WERI-Rb-1 (cell line): ENCODE measurements at places on chromosomes 4 and X.
A peak's percentile ranks its signal among the peaks of the same experiment; 100 is the strongest.

DNA sequence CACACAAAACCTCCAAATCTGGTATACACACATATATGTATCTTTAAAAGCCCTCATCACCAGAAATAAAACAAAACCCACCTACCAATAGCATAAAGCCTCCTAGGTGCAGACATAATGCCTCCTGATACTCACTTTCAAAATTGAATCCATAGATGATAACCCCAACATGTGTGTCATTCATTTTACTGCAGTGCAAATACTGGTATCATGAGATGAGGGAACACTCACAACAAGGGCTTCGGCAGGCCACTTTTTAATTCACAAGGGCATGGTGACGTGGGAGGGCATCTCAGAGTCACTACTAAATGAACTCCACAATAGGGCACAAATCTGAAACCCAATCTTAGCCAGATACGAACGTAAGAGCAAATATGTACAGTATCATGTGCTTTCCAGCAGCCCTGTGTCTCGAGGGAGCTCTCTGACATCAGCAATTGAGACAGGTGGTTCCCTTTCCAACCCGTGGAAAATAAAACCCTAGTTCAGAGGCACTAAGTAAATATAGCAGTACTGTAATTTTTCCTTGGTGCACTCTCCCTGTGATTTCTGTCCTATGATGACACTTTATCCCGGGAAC lies 14.1 kb upstream of the PPARGC1A start:
- DNase-seq, result no peak

- peak; percentile 70 for DNase-seq
These were observed 24.3 kb upstream of the SRD5A3 start for GRCh38 chr4:55321707-55322264.

DNA sequence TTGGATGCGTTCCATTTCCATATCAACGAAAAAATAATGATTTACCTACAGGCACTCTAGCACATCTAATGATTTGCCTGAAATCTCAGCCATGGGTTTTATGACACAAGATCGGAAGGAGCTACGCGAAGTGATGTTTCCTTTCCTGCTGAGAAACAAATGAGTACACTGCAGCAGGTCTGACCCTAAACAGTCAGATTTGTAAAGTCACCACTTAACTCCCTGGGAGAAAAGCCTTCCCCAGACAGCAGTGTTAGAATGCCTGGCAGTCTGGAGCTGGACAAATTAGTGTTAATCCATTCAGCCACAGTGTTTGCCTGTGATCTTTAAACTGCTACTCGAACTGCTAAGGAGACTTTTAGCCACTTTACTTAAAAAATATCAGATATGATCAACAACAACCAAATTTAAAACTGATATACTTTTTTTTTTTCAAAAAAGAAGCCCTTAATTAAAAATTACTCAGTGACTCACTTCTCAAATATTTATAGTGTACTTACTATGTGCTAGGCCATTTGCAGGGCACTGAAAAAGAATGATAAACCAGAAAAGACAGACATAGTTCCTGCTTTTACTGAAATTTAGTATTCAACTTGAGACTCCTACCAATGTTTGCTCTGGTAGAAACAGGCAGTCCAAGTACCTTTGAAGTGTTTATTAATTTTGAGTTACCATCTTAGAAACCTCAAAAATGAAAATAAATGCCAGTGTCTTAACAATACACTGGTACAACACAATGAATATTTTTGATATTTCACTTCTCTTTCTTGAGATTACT lies 104.5 kb downstream of the SHISA3 start:
- DNase-seq, result peak; percentile 42

DNA sequence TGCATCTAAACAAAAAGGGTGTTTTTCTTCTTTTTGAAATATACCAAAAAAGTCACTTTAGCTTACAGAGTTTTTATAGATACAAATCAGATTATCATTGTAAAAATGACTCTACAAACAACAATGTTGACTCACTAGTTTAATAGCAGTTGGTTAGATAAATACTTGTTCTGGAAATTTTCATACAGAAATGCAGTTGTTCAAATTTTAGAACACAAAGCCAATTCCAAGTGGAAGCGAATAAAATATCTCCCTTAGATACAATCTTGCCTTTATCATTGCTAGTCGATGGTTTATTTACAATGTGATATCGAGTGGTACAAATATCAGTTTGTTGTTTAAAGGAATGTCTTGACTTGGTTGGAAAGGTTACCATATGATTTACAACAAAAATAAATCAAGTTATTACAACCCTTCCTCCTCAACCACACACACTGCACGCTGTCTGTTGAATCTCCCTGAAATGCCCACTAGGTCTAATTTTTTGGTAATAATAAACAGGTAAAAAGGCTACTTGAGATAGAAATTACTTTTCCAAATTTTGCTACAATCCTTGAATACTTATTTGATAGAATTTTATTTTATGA lies 114.8 kb downstream of the CDS1 start:
- DNase-seq, result no peak

- DNase-seq, result no peak
These were observed 163.3 kb upstream of the USP38 start for GRCh38 chr4:143021384-143021783.

DNA sequence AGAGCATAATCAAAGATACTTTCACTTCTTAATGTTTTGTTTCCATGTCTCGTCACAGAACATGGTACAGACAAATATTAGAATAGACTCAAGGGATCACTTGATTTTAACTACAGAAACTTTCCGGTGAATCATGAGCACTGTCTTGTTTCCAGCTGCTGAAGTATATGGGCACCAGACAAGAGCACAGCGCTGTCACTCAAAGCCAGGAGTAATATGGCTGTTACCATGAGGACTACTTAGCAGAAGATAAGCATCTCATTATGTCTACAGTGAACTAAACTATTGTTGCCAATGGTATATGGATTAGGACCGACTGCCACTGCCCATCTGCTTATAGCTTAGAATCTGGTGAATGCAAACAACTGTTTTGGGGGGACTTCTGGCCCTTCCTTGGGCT lies 34.3 kb downstream of the MECP2 start:
- peak; percentile 36 for DNase-seq

- DNase-seq, result no peak
These were observed 67.5 kb downstream of the NEUROG2 start for GRCh38 chr4:112448306-112449132.

DNA sequence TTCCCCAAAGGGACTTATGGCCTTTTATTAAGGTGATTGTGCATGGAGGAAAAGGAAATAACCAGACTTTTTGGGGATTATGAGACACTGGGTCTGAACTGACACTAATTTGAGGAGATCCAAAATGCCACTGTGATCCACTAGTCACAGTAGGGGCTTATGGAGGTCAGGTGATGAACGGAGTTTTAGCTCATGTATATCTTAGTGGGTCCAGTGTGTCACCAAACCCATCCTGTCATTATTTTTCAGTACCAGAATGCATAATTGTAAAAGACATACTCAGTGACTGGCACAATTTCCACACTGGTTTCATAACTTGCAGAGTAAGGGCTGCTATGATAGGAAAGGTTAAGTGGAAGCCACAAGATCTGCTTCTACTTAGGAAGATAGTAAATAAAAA lies 131.3 kb downstream of the RTL3 start:
- DNase-seq, result no peak

DNA sequence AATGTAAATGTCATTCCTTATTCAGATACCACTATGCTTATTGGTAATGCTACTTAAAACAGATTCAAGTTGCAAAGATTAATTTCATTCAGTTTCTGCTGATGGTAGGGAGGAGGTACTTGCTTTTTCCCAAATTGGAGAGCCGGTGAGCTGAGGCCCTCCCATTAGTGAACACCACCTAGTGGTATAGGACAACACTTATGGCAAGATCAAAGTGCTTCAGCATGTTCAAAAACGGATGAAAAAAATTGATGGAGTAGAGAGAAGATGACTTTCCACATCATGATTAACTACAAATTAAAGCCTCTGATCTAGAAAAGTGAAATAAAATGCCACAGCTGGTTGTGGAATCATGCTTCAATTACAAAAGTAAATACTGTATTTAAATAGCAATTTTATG lies 112.9 kb downstream of the MBNL3 start:
- no peak for DNase-seq

GRCh38 chr4:106694232-106694631 lies 325.7 kb upstream of the GIMD1 start:
- DNase-seq, result no peak

DNA sequence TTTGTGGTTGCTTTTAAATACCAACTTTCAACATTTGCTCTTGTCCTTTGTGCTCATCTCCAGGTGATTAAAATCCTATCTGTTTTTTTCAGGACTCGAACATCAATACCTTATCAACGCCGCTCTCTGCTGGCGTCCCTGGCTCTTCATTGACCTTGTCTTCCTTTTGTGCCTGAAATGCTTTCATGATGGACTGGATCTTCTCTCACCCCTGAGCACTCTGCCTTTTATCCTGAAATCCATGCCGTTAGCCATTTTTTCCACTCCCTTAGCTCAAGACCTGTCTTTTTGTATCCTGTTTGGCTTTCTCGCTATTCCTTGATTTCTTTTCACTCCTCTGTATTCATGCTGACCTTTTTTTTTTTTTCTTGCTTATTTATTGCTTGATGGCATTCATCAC lies 549.5 kb upstream of the CPEB2 start:
- no peak for DNase-seq

DNA sequence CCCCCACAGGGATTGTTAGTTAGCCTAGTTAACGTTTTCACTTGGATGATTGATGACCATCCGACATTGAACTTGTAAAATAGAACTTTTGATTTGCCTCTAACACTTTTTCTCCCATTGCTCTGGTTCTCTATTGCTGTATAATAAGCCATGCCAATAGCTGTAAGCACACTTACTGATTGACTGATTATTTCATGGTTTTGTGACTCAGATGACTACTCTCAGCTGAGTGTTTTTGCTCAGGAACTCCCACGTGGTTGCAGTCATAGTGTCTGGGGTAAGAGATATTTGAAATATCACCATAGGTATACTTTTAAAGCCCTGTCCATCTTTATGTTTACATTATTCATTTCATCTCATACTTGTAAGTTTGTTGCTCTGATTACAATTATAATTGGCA lies 1285.5 kb downstream of the STIM2 start:
- no peak for DNase-seq

DNA sequence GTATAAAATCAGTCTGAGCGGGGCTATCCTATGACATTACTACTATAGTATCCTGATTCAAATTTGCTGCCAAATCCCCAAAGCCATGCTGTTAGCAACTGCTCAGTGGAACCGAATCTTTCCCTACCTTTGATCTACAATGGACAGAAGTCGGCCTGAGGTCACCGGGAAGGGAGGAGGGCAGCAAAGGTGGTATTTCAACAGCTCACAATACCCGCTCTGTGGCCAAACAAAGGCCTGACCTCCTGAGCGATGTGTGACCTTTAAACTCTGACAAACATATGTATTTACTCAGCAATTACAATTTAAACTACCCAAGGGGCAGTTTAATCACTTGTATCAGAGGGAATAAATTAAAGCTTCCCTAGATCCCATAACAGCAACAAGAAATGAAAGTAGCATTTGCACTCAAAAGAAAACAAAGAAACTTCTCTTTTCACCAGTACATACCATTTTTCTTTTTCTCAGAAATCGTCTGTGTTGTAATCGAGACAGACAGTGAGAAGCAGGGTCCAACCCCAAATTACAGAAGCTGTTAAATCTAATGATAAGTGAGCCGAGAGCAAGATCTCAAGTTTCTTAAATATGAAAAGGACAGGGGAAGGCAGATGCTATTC lies 11.6 kb upstream of the TMEM128 start:
- no peak for DNase-seq

DNA sequence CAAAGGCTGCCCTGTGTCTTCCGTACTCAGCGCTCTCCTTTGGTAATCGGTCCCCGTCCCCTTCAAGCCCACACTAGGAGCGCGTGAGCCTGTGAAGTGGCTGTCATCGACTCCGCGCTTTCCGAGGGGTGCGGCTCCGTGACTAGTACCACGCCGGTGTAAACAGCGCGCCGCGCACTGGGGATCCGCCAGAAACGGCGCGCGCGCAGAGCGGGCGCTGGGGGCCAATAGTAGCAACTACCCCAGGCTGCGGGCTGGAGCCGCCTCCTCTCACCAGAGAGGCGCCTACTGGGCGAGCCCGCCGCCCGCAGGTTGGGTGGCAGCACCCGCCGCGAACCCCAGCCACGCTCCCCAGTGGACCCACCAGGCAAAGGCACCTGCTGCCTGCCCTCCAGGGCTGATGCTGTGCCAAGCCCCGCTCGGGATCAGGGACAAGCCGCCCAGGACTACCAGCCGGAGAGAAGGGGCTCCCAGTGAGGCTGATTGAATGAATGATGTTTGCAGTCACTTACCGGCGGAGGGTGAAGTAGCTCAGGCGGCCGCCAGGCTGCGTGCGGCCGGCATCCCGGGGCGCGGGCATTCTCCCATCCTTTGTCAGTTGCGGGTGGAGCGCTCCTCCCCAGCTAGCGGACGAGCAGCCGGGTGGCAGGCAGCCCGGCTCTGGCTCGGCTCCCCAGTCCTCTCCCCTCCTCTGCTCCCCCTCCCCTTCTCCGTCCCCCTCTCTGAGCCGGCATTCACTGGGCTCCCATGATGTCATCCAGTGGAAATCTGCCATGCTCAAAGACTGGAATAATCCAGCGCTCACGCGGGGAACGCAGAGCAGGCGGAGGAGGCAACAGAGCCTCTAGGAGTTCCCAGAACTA lies 370.3 kb upstream of the SMIM31 start:
- peak; percentile 86 for DNase-seq

DNA sequence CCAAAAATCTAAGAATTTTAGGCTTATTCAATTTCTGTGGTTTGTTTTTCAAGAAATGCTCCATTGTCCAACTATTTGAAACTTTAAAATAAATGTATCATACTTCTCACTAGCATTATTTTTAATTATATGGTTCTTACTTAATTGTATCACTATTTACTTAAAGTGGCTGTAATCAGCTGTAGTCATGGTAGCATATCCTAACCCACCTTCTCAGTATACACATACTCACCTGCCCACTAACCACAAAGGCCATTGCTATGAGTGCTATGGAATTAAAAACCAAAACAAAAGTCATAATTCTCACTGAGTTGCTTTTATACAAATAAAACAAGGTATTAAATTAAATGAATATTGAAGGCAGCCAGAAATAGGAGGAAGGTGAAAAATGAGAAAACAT lies 5.0 kb downstream of the FBXO8 start:
- no peak for DNase-seq

- DNase-seq, result no peak
These were observed 146.1 kb upstream of the OTUD4 start for GRCh38 chr4:145326491-145326890.

DNA sequence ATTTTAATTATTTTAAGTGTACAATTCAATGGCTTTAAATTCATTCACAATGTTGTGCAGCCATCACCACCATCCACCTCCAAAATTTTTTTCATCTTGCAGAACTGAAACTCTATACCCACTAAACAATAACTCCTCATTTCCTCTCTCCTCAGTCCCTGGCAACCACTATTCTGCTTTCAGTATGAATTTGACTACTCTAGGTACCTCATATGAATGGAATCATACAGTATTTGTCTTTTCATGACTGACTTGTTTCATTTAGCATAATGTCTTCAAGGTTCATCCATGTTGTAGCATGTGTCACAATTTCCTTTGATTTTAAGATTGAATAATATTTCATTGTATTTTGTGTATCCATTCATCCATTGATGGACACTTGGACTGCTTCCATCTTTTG lies 46.9 kb downstream of the KIF4A start:
- no peak for DNase-seq

- DNase-seq, result no peak
These were observed 42.6 kb upstream of the NKX1-1 start for GRCh38 chr4:1448589-1449420.
